ENCODE measurements at places on chromosomes 3 and 15. TPM values are rescaled to one million over a fixed set of nuclear protein-coding genes. Genes with fewer than 3 reads are reported as not detected.

GRCh38 chr15:40420793-40421192 lies 15.2 kb downstream of the IVD start:
- no peak for DNase-seq

DNA sequence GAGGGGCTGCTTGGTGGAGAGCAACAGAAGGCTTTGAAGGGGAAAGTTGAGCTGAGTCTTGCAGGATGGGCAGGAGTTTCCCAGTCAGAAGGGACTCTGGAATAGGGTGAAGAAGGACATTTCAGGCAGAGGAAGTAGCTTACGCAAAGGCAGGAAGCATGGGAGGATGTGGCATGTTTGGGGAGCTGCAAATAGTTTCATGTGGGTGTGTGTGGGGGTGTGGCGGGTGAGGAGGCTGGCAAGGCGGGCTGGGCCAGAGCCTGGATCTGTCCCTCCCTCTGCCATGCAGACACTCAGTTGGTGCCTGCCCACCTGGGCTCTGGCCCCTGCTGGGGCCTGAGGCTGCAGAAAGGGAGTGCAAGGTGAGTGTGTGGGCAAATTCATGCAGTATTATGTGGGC lies 10.4 kb downstream of the TEX264 start:
- peak; percentile 41 for DNase-seq

DNA sequence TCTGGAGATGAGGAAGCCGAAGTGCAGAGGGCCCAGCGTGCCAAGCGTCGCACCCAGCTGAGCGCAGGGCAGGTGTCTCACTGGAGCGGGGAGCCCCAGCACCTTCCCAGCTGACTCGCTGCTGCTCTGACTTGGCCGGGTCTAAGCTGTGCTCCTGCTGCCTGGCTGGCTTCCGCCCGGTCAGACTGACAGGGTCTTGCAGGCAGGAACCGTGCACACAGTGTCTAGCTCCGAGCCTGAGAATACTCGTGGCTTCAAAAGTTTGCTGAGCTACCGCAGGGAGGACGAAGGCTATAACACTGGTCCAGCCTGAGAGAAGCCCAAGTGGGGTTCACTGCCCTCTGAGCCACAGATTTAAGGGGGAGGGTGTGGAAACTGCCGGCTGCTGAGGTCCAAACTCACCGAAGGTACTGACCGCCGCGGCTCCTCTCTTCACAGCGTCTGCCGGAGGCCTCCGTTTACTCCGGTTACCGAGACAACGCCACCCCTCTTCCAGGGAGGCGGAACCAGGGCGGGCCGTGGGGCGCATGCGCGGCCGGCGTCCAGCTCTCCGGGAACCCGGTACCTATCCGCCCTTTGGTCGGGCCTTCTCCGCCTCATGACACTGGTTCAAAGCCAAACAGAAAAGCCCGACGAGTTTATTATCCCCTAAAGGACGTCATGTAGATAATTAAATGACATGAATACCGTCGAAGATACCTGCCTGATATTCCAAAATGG lies at the start of gene CFAP44:
Gene CFAP44, minus strand, starts transcription at position 443 of the 720 bp plus-strand sequence. CDS start 7,829 bp downstream, outside the sequence.
- peak; percentile 80 for DNase-seq

DNA sequence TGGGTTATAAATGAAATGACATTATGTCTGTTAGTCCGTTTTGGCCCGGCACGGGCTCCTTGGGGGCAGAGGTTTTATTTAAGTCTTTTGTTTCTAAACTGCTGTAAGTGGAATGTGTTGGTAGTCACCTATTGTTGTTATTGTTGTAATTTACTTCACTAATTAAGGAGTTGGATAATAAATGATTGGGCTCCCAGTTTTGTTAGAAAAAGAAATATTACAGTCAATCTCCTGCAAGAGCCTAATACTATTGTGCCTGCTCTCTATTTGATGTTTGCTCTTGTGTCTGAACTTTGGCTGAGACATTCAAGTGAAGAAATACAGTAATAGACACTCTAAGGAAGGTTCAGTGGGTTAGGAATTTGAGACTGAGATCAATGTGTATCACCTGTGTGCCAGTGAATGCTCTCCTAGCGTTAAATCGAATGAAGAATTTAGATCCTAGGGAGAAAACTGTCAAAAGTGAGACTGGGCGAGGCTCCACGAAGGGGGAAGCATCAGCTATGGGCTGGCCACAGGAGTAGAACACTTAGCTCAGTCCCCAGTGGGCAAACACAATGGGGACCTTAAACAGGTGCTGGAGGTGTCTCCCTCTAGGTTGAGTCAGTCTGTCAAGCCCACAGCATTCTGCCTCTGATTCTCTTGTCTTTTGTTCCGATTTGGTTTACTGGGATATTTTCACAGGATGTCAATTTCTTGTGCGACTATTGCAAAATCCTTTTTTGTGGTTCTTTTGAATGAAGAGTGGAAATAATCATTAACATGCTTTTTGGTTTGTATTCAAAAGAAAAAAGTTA lies 1.2 kb downstream of the ROBO2 start:
- no peak for DNase-seq

- peak; percentile 6 for DNase-seq
Observed at GRCh38 chr3:31980530-31981205, 394 bp downstream of the OSBPL10 start.

DNA sequence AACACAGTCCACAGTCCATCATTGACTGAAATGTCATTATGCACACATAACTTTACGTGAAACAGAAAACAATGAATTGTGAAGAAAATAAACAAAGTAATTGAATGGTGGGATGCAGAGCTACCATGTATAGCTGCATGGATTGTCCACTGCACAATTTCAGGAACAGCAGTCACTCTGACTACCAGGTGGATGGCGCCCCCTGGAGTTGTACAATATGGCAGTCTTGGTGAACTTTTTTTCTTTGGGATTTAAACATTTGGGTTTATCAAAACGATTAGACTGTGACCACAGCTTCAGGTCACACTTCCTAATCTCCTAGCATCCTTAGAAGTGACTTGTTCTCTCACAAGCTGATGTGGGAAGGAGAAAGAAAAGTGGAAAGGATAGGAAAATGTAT lies 48.9 kb upstream of the TCF12 start:
- no peak for DNase-seq

The DPPA4 gene
- polyA plus RNA-seq, result 0.82 TPM

The CHL1 gene
- polyA plus RNA-seq, result not detected

Measured in immature natural killer cell (primary cell).